ENCODE measurements at places on chromosomes 12 and 14.

DNA sequence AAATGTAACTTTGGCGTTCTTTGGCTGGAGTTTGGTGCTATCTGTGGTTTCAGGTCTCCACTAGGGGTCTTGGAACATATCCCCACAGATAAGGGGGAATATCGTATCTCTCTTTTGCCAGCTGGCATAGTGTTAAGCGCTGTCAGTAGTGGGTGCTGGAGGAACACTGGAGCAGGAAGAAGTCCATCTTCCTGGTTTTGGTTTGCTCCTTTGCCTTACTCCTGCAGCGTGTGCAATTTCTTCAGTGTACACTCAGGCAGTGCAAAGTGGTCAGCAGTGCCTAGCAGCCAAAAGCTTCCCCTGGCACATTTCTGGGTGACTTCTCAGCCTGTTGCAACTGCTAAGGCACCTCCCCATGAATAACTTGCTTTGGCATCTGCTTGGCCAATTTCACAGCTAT lies 11.7 kb upstream of the RIPK3 start:
- no peak for DNase-seq

GRCh38 chr12:94535510-94535921 lies 75.8 kb upstream of the CEP83 start:
- no peak for DNase-seq

DNA sequence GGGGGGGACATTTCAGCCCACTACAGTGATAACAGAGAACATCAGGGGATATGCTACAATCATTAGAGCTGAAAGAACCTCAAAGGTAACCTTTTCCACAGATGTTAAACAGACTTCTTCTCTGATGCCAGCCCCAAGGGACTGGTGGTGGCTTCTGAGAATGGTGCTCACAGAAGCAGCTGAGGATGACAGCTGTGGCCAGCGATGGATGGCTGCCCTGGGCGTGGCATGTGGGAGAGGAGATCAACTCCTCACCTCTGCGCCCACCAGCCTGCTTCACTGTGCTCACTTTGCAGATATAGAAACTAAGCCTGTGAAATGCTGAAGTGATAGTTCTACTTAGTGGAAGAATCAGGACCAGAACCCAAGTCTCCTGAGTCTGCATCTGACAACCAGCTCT lies 33.0 kb downstream of the FOXN3 start:
- DNase-seq = no peak

DNA sequence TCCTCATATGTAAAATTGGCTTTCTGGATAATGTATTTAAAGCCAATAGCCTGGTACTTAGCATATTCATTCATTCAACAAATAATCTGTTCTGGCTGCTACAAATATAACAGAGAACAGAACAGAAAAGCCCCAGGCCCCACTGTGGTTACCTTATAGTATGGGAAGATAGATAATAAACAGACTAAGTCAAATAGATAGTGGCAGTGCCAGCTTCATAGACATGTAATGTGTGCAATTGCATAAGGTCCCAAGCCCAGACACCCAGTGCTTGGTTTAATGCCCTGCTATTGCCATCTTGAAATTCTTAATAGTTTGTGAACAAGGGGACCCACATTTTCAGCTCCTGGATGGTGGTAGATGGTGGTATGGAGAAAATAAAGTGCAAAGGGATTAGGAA lies 320.2 kb upstream of the USP15 start:
- DNase-seq = no peak

GRCh38 chr12:219891-220352 lies 6.0 kb upstream of the SLC6A12 start:
- peak; percentile 5 for DNase-seq

DNA sequence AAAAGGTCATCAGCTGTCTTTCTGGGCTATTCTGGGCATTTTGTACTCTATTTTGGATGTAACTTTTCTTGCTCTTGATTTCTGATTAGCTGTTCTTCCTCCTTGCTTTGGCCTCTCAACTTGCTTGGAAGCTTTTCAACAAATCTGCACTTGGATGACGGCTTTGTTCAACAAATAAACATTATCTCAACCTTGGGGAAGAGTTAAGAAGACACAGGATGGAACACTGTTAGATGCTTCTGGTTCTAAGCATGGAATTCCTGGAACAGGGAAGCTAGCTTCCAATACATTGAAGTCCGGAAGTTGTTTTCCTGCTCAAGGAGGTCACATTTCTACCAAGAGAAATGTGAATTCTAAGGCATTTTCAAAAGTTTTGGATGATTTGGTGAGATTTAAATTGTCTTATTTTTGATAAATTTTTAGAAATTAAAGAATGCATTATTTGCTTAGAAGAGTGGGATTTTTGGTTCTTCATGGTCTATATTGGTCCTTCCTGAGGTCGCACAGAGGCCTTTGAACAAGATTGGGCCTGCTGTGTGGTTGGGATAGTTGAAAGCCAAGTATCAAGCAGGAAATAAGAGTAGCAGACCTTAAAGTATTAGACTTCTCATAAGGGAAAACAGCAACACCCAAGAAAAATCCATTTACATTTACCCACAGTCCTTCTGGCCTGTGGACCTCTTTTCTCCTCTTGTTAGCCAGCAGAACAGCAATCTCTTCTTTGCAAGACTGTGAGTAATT lies 59.2 kb downstream of the PPFIBP1 start:
- DNase-seq = no peak

Data from stimulated activated CD8-positive, alpha-beta memory T cell treated with anti-CD3 and anti-CD28 coated beads, Interleukin-7, amount 100 ng/mL, for 1 hour (primary cell).